Right lung (tissue), 10 donors: ENCODE measurements at places on chromosomes 1 and 21.

- DNase-seq = no peak
Measured at GRCh38 chr1:208054911-208055379, 144.0 kb upstream of the CD34 start.

DNA sequence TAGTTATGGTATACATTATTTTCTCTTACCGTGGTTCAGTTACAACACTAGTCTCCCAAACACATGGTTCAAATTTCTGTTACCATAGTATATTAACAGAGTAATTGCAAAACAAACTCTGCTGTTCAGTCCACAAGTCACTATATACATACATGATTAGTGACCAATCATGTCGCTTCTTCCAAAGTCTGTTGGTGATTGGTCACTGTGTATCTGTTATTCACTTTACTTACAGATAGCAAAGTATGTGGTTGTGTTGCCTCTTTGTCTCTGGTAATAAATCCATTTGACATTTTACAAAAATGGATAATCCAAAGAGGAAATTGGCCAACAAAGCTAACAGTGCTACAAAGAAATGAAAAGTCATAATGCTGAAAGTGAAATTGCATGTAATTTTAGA is 107.2 kb downstream of the RABGAP1L start:
- no peak for DNase-seq

GRCh38 chr1:190176776-190177175 is 300.9 kb downstream of the BRINP3 start:
- no peak for DNase-seq

GRCh38 chr21:38544661-38545060 is 46.4 kb upstream of the ERG start:
- DNase-seq = no peak

GRCh38 chr1:200410566-200410878 is 686 bp upstream of the ZNF281 start:
- peak; percentile 29 for DNase-seq

GRCh38 chr21:34017039-34017961 is 56.1 kb upstream of the MRPS6 start:
- DNase-seq = no peak
